Bone marrow (tissue), 2 donors: ENCODE measurements at places on chromosomes 11 and 22.

DNA sequence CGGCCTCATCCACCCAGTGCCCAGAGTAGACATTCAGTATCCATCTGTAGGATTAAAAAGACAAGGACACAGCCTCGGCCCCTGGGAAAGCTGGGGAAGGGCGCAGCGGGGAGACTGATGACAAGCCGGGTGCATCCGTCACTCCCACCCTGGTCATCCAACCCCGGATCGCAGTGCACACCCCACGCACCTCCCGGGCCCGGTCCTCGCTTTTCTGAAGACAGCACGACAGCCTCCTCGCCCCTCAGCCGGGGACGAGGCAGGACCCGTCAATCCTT, 1.1 kb downstream of the FCHSD2 start:
- no peak for DNase-seq

DNA sequence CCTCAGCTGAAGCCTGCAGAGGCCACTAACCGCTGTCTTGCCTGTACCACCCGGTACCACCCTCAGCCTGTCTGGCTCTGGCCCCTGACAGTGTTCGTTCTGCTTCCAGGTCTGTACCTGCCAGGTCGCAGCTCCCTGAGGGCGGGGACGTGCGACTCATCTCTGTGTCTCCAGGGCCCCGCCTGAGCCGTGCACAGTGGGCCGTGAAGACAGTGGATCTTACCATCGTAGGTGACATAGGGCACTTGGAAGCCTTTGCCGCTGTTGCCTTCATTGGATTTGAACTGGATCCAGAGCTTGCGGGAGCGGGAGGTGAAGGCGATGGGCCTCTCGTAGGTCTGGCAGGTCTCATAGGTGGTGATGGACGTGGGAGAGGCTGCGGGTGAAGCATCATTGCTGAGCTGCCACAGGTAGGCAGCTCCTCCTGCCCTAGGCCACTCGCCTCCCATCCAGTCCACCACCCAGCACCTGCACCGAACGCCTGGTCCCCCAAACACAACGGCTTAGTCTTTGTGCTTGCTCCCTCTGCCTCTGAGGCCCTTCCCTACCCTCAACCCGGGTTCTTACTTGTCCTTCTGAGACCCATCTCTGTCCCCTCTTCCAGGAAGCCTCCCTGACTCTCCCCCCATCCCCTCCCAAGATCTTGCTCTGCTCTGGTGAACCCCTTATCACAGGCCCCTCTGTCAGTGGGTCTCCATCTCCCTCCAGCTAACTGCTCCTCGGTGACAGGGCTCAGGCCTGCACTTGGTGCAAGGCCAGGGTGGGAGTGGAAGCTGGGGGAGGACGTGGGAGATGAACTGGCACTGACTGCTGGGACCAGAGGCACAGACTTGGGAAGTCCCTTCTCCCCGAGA, 21.1 kb upstream of the TTLL12 start:
- DNase-seq = no peak

GRCh38 chr22:38570779-38571364, 889 bp upstream of the DMC1 start:
- peak; percentile 18 for DNase-seq

DNA sequence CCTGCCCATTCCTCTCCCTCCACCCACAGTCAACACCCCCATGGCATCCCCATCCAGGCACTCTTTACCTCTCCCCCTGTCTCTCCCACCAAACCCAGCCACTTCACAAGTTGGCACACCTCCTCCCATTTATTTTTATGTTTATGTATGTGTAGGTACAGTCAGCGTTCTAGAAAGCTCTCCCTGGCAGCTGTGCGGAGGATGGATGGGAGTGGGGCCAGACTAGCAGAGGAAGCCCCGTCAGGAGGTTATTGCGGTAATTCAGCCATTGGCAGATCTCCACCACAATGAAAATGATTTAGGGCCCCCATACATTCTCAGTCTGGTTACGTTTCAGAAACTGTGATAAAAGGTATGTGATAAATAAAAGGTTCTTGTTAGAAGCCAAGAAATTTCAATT, 51.3 kb downstream of the BTG4 start:
- DNase-seq = no peak

GRCh38 chr11:1717745-1718144, 20.8 kb downstream of the KRTAP5-6 start:
- no peak for DNase-seq

GRCh38 chr11:101508370-101508769, 75.4 kb downstream of the TRPC6 start:
- no peak for DNase-seq
